ENCODE measurements at places on chromosomes 13 and 19. TPM values are rescaled to one million over a fixed set of nuclear protein-coding genes. Genes with fewer than 3 reads are reported as not detected.

The PHF11 gene
- total RNA-seq, result 93.4 TPM

The ZNF799 gene
- total RNA-seq, result 4.5 TPM

The GPR32 gene
- total RNA-seq, result not detected

The CD22 gene
- 0.63 TPM for total RNA-seq

The KIR3DL1 gene
- not detected for total RNA-seq

The ITGBL1 gene
- not detected for total RNA-seq

The CGB5 gene
- total RNA-seq, result not detected

The ZNF729 gene
- not detected for total RNA-seq

The HIPK4 gene
- total RNA-seq, result 0.10 TPM

The HCST gene
- 196 TPM for total RNA-seq

The FGF22 gene
- total RNA-seq, result not detected

The ELF1 gene
- 106 TPM for total RNA-seq

The PCSK4 gene
- 4.1 TPM for total RNA-seq

The ARL11 gene
- 1.9 TPM for total RNA-seq

The ZNF536 gene
- not detected for total RNA-seq

The ZNF177 gene
- total RNA-seq, result 0.68 TPM

The GJB6 gene
- total RNA-seq, result 1.9 TPM

The ETV2 gene
- total RNA-seq, result 1.6 TPM

The ZNF628 gene
- 11.6 TPM for total RNA-seq

The IGFL3 gene
- not detected for total RNA-seq

The SOHLH2 gene
- total RNA-seq, result not detected
